ENCODE measurements at places on chromosomes 1 and 21.
A peak's percentile ranks its signal among the peaks of the same experiment; 100 is the strongest.

DNA sequence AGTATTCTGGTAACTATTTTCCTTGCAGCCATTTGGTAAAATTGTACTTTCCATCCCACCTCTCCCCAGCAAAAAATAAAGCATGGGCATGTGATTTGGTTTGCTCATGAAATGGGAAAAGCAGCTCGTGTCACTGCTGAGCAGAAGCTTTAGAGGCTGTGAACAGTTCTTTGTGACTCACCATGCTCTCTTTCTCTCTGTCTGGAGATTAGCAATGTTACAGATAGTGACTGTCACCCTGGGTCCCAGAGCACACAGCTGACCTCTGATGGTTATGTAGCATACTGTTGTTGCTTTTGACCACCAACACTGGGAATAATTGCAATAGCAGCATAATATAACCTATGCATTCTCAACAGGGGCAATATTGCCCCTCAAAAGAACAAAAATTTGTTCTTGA, 70.6 kb downstream of the RGS2 start:
- DNase-seq, result no peak

DNA sequence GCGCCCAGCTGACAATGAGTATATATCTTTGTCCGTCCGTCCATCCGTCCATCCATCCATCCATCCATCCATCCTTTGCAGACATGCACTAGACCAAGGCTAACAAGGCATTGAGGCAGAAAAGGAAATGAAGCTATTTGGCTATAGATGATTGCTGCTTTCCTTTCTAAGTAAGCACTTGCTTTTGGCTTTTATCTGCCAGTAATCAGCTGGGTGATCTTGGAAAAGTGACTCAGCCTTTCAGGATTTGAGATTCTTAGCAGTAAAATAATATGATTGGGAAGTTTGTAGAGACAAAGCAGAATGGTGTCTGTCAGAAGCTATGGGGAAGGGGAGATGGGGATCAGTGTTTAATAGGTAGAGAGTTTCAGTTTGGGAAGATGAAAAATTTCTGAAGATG, 22.7 kb downstream of the ZFYVE9 start:
- DNase-seq, result no peak

GRCh38 chr21:41585199-41585994, 77.4 kb upstream of the TMPRSS2 start:
- DNase-seq, result no peak

GRCh38 chr1:101044749-101045148, 19.2 kb upstream of the DPH5 start:
- no peak for DNase-seq

DNA sequence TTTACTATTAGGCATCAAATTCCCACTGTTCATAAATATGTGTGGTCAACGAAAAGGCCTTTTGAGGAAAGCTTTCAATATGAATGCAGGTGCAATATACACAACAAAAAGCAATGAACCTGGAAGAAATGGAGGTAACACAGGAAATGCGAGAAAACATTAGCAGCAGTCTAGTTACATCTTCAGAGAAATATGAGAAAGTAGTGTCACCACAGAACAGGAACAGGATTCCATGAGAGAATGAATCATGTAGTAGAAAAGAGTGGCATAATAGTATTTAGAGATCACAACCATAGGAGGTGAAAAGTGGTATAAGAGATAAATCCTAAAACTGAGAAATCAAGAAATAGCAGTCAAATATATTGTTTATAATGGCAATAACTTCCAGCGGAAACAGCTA, 103.7 kb downstream of the AK5 start:
- no peak for DNase-seq

DNA sequence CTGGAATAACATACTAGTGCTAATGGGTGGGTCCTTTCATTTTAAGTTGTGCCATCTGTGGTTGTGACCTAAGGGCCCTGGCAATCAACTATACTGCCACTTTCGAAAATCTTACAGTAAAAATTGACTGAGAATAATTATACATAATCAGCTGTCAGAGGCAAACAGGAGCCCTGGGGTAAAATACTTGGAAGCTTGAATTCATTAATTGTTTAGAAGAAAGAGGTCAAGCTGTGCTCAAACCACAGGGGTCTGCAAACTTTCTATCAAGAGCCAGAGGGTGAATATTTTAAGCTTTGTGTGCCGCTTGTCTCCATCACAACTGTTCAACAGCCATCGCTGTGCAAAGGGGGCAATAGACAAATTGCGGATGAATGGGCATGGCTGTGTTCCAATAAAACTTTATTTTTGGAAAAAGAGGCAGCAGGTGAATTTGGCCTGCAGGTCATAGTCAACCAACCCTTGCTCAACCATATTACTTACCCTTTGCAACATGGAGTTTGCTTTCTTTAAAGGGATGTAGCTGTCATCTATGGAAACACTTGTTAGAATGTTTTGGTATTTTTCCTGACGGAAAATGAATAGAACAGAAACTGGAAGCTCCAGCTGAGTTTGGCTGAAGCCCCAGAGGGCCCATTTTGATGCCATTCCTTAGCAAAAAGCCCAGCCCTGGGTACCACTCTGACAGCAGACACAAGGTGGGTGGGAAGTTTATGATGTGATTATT, 35.7 kb upstream of the USP1 start:
- no peak for DNase-seq

GRCh38 chr1:59685666-59686065, 129.1 kb upstream of the HOOK1 start:
- DNase-seq, result no peak

GRCh38 chr1:31669786-31670592, 25.3 kb upstream of the PEF1 start:
- peak; percentile 80 for DNase-seq

- no peak for DNase-seq
These were observed 390.4 kb downstream of the OMA1 start for GRCh38 chr1:58156124-58156468.

- no peak for DNase-seq
These were observed 16.3 kb upstream of the SARS1 start for GRCh38 chr1:109197158-109198042.

- no peak for DNase-seq
These were observed 6.3 kb upstream of the IFNGR2 start for GRCh38 chr21:33396951-33397350.

Measured in hematopoietic multipotent progenitor cell treated with erythropoietin and hydrocortisone succinate and interleukin-3 and kit ligand, for 8 days (in vitro differentiated cells).